ENCODE measurements at places on chromosomes 3 and 15.

GRCh38 chr15:95025924-95026728, 794.8 kb downstream of the MCTP2 start:
- DNase-seq: no peak

GRCh38 chr3:73694983-73695757, 70.4 kb upstream of the PDZRN3 start:
- no peak for DNase-seq

DNA sequence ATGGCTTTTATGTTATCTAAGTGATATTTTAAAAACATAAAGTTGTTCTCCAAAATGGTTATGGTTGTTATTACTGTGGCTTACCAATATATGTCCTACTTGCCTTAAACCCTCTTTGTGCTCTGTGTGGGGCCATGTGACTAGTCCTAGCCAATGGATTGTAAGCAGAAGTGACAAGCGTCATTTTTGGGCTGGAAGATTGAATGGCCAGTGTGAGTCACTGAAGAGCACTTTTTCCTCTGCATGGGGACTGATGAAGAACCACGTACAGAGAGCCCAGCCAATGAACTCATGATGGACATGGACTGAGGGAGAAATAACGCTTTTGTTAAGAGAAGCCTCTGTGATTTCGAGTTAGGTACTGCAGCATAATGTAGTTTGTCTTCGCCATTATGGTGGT, 332.7 kb downstream of the EDEM1 start:
- no peak for DNase-seq

DNA sequence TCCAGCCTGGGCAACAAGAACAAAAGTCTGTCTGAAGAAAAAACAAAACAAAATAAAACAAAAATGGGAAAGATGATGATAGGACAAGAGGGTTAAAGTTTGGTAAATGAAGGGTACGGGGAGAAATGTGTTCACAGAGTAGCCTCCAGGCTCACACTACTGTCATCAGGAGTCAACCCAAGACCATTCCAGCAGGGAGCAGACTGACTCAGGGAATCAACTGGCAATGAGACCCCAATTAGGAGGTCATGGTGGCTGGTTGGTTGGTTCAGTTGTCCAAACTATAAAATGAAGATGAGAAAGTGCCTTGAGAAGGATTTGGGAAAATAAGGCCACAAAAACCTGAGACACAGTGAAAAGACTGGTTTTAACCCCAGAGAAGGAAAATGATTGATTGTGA, 51.8 kb downstream of the KLHL6 start:
- DNase-seq: no peak

DNA sequence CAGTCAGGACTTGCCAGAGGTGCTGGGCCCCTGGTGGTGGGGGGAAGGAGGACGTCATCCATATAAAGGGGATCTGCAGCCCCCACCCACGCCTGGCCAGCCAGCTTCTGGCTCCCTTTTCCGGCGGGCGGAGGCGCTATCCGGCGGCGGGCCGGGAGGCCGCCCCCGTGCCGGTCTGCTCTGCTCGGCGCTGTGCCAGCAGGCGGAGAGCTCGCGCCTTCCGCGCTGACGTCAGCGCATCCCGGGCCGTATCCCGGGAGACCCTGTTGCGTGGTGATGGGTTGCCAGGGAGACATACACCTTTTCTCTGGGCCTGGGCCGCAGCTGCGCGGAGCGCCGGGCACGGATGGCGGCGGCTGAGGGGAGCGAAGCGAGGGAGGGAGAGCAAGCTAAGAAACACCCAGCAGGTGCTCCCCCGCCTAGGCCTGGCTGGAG, 1.1 kb downstream of the FAM131A start:
- peak; percentile 98 for DNase-seq

GRCh38 chr3:64166584-64167162, 58.6 kb downstream of the PRICKLE2 start:
- no peak for DNase-seq

- DNase-seq: no peak
These were observed 39.2 kb upstream of the AGBL1 start for GRCh38 chr15:86040356-86041033.

DNA sequence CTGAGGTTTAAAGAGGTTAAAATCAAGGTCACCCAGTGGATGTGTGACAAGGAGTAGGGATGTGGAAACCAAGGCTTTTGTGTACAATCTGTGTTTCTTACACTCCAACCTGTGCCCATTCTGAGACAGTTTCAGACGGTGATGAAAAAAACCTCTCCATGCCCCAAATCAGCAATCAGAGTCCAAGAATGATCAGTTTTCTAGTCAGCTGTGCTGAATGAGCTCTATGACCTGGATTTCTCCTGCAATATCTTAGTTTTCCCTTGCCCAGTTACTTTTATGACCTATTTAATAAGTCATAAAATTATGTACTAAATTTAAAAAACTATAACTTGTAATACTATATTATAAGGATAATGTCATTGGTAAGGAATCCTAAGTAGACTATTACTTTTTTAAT, 37.5 kb upstream of the CBLB start:
- no peak for DNase-seq

DNA sequence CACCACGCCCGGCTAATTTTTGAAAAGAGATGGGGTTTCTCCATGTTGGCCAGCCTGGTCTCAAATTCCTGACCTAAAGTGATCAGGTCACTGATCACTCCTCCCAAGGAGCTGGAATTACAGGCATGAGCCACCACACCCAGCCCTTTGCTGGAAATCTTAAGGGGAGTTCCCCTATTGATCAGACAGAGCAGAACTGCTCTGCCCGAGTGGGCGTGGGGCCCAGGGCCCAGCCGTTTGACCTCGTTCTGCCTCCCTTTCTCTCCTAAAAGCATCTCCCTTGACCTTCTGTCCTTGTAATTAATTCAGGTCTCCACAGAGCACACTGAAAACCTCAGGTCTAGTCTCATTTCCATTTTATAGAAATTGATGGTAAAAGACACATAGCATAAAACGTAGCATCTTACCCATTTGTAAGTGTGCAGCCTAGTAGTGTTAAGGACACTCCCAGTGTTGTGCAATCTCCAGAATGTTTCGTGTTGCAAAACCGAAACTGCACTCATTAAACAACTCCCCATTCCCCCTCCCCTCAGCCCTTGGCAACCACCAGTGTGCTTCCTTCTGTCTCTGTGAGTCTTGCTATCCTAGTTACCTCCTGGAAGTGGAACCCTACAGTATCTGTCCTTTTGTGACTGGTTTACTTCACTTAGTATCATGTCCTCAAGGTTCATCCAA, 89.3 kb downstream of the SLCO3A1 start:
- no peak for DNase-seq

GRCh38 chr3:15657016-15657415, 55.5 kb downstream of the BTD start:
- DNase-seq: no peak

GRCh38 chr3:25904206-25904605, 114.3 kb downstream of the OXSM start:
- no peak for DNase-seq

- no peak for DNase-seq
These were observed 46.6 kb downstream of the APBA2 start for GRCh38 chr15:28932361-28932760.

DNA sequence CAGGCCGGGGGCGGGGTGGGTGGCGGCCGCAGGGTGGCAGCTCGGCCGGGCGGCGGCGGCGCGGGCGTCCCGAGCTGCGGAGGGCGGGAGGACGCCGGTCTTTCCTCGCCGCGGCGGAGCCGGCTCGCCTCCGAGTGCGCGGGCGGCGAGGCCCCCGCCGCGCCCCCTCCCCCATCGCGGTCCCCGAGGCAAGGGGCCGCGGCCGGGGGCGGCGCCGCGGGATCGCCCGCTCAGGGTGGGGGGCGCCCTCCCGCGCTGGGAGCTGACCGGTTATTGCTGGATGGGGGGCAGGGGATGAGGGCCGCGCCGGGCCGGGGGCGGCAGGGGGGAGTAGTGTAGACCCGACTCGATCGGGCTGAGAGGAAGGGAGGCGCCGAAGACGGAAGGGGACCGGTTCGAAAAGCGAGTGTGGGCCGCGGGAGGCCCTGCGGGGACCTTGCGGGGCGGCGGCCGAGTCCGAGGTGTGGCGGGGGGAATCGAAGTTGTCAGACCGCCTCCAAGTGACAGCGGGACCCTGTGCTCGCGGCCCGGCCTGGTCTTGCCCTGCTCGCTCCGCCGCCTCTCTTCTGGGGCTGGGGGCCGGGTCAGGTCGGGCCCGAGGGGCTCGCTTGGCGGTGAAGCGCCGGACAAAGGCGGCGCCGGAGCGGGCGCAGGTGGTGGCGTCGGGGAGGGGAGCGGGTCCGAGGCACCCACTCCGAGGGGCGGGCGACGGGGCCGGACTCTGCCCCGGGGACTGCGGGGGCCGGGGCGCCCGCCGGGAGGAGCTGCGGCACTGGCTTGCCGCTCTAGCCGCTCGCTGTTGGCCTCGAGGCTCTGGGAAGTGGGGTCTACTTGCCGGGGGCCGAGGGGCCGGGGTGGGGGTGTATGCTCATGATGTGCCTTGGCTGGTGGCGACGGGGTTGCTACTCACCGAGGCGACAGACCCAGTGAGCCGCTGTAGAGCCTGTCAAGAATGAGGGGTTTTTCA, 1.1 kb downstream of the BAHD1 start:
- no peak for DNase-seq

- DNase-seq: no peak
These were observed 86.3 kb upstream of the MCTP2 start for GRCh38 chr15:94145046-94145445.

DNA sequence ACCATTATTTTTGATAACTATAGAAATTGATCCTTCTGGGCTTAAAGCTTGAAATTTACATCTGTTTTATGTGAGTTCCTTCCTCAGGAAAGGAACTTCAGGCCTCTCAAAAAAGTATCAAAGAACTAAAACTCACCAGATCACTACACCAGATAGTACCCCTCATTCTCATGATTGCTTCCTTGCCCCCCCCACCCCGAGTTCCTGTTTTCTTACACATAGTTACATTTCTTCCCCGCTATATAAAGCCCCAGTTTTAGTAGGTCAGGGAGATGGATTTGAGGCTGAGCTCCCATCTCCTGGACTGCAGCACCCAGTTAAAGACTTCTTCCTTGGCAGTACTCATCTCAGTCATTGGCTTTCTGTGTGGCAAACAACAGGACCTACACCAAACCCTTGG, 80.3 kb upstream of the HRH1 start:
- DNase-seq: no peak

DNA sequence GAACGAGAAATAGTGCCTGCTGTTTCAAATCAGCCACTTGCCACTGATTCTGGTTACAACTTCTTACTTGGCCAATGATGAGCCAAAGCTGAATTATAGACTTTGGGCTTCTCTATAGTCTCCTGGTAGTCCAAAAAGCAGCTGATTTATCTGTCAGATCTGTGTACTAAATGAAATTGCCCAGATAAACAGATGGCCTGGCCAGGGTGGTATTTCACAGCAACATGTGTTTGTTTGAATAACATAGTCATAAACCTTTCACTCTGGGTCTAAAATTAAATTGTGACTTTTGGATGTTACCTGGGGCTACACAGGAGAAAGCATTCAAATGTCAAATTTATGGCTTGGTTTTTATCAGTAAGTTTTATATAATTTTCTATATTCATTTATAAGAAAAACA, 147.0 kb downstream of the NECTIN3 start:
- DNase-seq: no peak

- no peak for DNase-seq
These were observed 82.3 kb downstream of the CHSY1 start for GRCh38 chr15:101169495-101170071.

- no peak for DNase-seq
These were observed 133.3 kb downstream of the SUCLG2 start for GRCh38 chr3:67521053-67521646.

GRCh38 chr3:147620906-147621305, 211.7 kb downstream of the ZIC1 start:
- DNase-seq: no peak

DNA sequence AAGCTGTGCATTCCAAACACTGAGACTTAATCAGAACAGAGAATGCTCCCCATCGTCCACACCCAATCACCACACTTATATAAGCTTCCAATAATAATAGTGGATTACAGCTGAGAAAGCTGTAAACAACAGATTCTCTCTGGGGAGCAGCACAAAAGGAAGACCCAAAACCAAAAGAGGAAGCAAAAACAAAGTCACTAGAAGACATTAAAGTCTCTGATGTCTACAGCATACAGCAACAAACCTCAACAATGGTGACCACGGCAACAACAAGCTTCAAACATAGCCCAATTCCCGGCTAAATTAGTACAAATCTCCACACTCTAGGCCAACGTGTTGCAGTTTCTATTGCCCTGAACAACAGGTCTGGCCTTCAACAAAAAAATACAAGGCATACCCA, 37.7 kb downstream of the ZDHHC23 start:
- no peak for DNase-seq

- no peak for DNase-seq
These were observed 130.9 kb downstream of the IL1RAP start for GRCh38 chr3:190644766-190645165.

- DNase-seq: no peak
These were observed 57.3 kb upstream of the UBE2Q2 start for GRCh38 chr15:75785771-75786574.

DNA sequence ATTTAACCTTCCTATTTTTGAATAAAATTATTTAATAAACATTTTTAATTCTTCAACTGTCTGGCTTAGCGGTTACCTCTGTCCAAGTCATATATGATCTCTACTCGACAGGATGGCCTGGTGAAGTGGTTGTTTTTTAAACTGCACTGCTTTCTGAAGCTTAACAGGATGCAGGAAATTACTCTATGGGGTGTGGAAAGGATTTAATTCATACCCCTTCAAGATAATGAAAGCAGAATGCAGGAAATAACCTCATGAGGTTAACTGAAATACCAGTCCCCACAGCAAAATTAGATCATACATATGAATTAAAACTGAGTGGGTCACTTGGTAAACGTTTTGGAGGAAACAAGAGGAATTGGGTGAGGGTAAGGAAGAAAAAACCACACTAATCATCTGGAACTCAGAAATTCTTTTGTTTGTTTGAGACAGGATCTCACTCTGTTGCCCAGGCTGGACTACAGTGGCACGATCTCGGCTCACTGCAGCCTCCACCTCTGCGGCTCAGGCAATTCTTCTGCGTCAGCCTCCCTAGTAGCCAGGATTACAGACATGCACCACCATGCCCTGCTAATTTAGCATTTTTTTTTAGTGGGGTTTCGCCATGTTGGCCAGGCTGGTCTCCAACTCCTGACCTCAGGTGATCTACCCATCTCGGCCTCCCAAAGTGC, 50.1 kb downstream of the LYSMD4 start:
- DNase-seq: no peak

GRCh38 chr15:77538793-77539497, 93.8 kb downstream of the LINGO1 start:
- peak; percentile 81 for DNase-seq

GRCh38 chr3:177122183-177122856, 75.0 kb downstream of the TBL1XR1 start:
- no peak for DNase-seq

All from NCI-H1105 (cell line).